ENCODE measurements at places on chromosomes 5 and 9.
A peak's percentile ranks its signal among the peaks of the same experiment; 100 is the strongest.

- no peak for DNase-seq
These were observed 424.0 kb upstream of the CCNH start for GRCh38 chr5:87836696-87837095.

- no peak for DNase-seq
These were observed 60.2 kb downstream of the SPEF2 start for GRCh38 chr5:35677878-35678277.

- DNase-seq = no peak
These were observed 24.3 kb upstream of the TEX10 start for GRCh38 chr9:100377015-100377414.

DNA sequence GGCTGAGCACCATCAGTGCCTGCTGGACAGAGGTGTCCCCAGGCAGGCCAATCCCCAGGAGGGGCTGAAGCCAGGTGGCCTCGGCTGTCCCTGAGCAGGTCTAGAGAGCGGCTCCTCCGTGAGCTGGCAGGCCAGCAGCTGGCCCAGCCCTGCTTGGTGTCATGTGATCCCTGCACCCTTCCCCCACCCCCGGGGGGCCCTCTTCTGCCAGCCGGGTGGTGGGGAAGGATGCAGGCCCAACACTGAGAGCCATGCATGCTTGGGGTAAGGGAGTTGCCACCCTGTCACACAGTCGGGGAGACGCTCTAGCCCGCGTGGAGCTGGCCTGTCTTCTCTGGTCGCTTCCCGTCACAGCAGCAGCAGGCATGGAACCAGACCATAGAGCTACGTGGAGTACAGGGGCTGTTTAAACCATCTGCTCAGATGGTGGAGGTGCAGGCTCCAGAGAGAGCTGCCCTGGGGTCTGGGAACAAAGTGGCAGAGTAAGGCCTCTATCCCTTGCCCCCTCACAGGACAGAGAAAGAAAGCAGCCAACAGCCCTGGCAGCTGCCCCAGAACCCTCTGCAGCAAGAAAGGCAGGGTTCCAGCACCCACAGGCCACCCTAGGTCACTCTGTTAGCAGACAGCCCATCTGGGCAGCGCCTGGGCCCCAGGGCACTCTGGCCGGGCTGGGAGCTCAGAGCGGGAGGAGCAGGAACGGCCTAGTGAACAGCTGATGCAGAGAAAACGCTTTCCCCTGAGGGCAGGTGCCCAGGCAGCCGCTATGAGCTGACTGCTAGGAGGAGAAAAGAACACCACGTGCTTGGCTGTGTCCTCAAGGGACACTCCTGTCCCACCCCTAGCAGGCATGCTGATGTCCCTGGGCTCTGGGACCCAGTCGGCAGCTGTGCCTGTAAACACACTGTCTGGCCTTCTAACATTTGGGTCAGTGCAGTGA lies 6.8 kb downstream of the RALGDS start:
- peak; percentile 51 for DNase-seq

- no peak for DNase-seq
These were observed 213.4 kb downstream of the PRR16 start for GRCh38 chr5:120677481-120677880.

DNA sequence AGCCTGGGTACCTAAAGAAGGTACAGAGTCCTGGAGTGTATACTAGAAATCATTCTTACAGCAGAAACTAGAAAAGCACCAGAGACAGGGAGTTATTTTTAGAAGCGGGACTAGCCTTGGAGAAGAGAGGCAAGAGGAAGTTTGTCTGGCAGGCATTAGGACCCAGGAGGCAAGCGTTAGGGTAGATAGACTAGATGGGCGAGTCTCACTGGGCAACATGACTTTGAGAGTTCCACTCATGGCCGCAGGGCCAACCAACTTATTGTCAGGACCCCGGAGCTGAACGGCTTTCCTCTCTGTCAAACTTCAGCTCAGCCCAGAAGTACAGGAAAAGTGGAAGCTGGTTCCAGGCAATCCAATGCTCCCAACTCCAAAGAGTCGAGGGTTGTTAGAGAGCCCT lies 34.1 kb upstream of the NPR3 start:
- no peak for DNase-seq

- no peak for DNase-seq
These were observed 18.3 kb downstream of the AKNA start for GRCh38 chr9:114369216-114370130.

DNA sequence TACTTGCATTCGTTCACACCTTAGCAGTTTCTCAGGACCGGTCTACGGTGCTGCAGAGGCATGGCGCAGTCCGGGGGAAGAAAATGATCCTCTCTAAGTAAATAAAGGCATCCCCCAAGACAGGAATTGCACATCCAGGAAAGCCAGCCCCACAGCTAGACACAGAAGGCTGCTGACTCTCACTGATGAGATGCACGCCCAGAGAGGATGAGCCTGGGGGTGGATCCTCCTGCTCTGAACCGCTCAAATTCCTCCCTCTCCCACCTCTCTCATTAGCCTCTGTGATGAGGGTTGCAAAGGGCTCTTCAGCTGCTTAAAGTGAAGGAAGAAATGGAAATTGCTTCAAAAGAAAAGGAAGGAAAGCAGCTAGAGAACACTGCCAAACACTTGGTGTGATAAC lies 132.4 kb downstream of the TTLL11 start:
- DNase-seq = no peak

GRCh38 chr5:159510282-159510681 lies 180.0 kb upstream of the IL12B start:
- DNase-seq = no peak

GRCh38 chr5:132203464-132203818 lies 24.2 kb downstream of the P4HA2 start:
- DNase-seq = no peak

DNA sequence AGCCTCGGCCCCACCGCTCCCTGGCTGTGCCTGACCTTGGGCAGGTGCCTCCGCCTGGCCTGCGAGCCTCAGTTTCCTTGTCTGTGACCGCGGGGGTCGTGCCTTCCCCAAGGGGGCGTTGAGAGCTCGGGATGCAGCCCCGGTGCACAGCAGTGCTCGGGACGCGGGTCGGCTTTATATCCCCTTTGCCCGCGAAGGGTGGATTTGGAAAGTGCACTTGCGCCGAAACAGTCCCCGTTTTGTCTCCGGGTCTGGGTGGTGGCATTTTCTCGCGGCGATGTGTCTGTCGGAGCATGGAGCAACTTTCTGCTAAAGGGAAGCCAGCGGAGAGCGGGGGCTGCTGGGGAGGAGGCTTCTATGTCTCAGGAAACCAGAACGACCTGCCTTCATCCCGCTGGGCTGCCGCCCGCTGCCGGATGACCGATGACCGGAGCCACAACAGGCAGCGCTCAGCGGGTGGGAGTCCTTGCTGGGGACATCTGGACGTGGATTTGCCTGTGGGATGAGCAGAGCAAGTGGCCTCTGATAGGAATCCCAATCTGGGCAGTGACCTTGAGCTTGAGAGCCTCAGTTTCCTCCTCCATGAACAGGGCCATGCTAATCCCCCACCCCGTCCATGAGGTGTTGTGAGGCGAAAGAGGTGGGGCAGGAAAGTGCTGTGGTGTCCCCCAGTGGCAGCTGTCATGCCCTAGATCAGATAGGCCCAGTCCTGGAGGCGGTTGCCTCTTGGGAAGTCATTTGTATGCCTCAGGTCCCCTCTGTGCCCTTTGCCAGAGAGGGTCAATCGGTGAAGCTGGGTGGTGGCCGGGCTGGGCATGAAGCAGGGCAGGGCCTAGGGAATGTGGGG lies 651 bp downstream of the HRH2 start:
- peak; percentile 62 for DNase-seq

GRCh38 chr9:129164246-129164930 lies 13.7 kb downstream of the IER5L start:
- DNase-seq = no peak

GRCh38 chr5:2562036-2562435 lies 189.4 kb downstream of the IRX2 start:
- DNase-seq = no peak

- DNase-seq = no peak
These were observed 229.7 kb downstream of the ROR2 start for GRCh38 chr9:91720313-91720712.

DNA sequence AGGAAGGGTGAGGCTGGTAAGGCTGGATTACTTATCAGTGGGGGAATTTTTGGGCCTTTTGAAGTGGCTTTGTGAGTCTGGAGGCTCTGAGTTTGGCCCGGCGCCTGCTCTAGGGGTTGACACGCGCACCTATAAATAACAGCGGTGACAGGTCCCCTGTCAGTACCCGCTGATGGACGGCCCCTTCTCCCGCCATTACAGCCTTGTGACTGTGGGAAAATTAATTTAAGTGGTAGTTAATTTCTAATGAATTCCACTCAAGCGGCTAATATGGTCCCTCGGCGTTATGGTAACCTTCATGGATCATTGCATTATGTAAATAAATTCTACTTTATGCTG lies 16.5 kb downstream of the MRPL36 start:
- DNase-seq = no peak

GRCh38 chr9:135888126-135888765 lies 19.1 kb downstream of the CAMSAP1 start:
- DNase-seq = no peak

- no peak for DNase-seq
These were observed 224.5 kb upstream of the RFX3 start for GRCh38 chr9:3750321-3750720.

DNA sequence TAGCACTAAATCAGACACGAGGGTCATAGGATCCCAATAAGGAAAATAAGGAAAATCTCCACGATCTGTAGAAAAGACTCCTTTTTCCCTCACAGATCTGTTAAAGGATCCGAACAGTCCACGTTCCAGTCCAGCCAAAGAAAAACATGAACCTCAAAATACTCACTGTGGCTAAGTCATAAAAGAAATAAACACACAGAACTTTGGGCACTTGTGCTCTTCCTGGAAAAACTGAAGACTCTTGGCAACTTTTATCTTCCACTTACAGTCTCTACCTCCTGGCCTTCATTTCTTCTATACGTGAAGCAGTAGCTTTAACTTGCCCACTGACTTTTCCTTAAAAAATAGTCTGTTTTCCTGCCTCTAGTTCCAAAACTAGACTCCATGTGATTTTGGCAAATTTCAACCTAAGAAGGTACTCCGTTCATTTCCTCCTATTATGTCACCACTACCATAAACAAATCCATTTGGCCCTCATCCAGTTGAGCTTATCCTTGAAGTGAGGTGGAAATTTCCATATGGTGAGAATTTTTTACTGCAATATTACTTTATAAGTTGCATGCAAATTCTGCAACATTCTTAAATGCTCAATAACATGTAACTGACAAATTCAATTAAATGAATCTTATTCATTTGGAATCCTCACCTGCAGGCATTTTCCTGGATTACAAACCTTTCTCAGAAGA lies 5.3 kb upstream of the LHFPL2 start:
- no peak for DNase-seq

DNA sequence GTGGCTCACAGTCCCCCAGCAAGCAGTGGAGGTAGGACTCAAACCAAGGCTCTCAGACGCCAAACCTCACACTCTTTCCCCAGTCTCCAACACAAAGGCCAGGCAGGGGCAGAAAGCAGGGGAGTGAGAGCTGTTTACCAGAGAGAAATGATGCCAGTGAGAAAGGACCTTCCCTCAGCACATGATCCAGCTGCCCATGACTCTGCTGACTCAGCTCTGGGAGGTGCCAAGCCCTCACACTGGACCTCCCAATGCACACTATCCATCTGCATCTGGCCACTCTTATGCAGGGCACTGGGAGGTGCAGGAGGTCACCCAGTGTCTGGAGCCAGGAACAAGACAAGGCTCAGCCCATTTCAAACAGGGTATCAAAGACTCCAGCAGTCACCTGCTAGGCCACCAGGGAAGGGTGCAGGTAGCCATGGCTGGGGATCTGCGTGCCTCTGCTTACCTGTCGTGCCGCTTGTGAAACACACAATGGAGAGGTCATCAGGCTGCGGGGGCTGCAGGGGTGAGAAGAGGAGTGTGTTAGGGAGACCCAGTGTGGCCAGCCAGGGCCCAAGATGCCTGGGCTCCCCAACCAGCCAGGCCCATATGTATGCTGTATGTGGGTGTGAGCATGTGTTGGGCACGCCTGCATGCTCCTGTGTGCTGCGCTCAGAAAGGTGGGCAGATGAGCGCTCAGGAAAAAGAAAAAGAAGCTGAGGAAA lies 26.3 kb downstream of the ACSL6 start:
- no peak for DNase-seq

GRCh38 chr9:108662091-108662875 lies 193.5 kb downstream of the ACTL7B start:
- no peak for DNase-seq

GRCh38 chr9:20404192-20404813 lies 218.0 kb downstream of the MLLT3 start:
- DNase-seq = no peak

DNA sequence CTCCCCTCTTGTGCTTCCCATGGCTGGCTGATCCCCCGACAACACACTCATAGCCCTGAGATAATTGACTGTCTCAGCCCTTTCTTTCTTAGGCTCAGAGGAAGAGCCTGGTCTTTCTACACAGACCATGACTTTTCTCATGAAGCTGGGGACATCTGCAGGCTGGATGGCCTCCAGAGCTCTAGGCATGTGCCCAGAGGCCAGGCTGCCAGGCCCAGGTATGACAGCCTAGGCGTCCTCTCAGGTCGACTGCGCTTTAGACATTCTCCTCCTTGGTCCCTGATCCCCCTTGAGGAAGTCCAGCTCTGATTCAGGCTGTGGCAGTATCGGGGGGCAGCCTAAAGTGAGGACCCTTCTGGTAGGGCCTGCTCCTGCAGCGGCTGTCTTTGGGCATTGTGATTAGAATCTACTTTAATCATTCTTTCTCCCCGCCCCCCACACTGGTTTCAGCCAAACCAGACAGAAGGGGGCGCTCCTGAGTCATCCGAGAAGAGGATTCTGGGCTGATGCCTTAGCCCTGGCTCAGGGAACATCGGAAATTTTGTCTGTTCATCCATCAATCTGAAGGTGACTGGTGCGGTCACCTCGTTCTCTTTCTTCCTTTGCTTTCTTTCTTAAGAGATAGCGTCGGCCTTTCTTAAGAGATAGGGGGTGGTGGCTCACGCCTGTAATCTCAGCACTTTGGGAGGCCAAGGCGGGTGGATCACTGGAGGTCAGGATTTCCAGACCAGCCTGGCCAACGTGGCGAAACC lies 66.5 kb upstream of the HSPA9 start:
- DNase-seq = peak; percentile 41

GRCh38 chr5:160020266-160020770 lies 11.4 kb downstream of the TTC1 start:
- DNase-seq = no peak

DNA sequence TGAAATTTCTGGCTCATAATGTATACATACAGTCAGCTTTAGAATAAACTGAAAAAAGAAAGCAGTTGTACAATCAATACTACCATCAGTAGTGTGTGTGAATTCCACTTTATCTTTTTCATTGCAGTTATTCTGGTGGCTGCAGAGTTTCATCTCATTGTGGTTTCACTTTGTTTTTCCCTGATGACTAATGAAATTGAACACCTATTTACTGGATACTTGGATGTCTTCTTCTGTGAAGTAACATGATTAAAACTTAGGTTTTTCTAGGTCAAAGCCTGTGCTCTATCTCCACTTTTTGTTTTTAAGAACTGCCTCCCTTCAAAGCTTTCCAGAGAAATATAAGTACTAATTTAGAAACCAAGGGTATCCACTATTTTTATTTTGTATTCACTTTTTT lies 174.3 kb downstream of the TRPM3 start:
- DNase-seq = no peak

DNA sequence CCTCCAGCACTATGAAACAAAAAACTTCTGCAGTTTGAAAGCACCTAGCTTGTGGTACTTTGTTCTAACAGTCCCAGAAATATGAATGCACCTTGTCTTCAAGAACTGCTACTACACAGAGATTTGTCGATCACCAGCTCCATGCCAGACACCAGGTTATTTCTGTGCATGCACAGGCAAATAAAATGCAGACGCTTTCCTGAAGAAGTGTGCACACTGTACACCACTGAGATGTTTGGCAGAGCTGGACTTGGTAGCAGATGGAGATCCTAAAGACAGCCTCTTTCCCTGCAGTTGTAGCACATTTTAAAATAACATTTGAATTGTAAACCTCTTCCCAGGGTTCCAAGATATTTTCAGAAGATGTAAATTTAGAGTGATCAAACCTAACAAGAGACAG lies 730.0 kb downstream of the MTRR start:
- DNase-seq = no peak

All from HL-60 (cell line).